ENCODE measurements at places on chromosomes 7 and 10. TPM values are rescaled to one million over a fixed set of nuclear protein-coding genes. Genes with fewer than 3 reads are reported as not detected.

The JAKMIP3 gene
- 0.13 TPM for total RNA-seq

The EIF3A gene
- total RNA-seq = 140 TPM

The OPN4 gene
- total RNA-seq = not detected

The SFRP4 gene
- 95.2 TPM for total RNA-seq

The NODAL gene
- total RNA-seq = not detected

The GPR26 gene
- not detected for total RNA-seq

The MMD2 gene
- total RNA-seq = not detected

The PRF1 gene
- not detected for total RNA-seq

The GPC2 gene
- 1.0 TPM for total RNA-seq

The CTAGE6 gene
- 1.1 TPM for total RNA-seq

The FOXK1 gene
- 43.7 TPM for total RNA-seq

The LOXL4 gene
- 138 TPM for total RNA-seq

The MPP7 gene
- 0.92 TPM for total RNA-seq

The AUTS2 gene
- 4.9 TPM for total RNA-seq

The AIFM2 gene
- total RNA-seq = 11.5 TPM

The TMEM213 gene
- total RNA-seq = not detected

The ANXA8L1 gene
- not detected for total RNA-seq

The SLC35G1 gene
- 2.9 TPM for total RNA-seq

The RHOBTB1 gene
- total RNA-seq = 15.8 TPM

The RAB11FIP2 gene
- 16.5 TPM for total RNA-seq

The SPDYE5 gene
- total RNA-seq = not detected

The ZKSCAN5 gene
- 8.1 TPM for total RNA-seq

The KLF14 gene
- total RNA-seq = not detected

The NPY gene
- 2.3 TPM for total RNA-seq

The FAM25G gene
- not detected for total RNA-seq

The NKX1-2 gene
- total RNA-seq = not detected

The SGPL1 gene
- 26.0 TPM for total RNA-seq

The SLC16A12 gene
- 0.33 TPM for total RNA-seq

The UNC5B gene
- total RNA-seq = 38.6 TPM

The FOXP2 gene
- total RNA-seq = 0.26 TPM

The VSIR gene
- 40.8 TPM for total RNA-seq

The METTL27 gene
- total RNA-seq = 1.9 TPM

The STEAP1 gene
- total RNA-seq = 62.2 TPM

The RSBN1L gene
- total RNA-seq = 11.9 TPM

The EBLN1 gene
- total RNA-seq = not detected

The TEX47 gene
- total RNA-seq = not detected

The DKK1 gene
- total RNA-seq = 134 TPM

The ZNF488 gene
- not detected for total RNA-seq

The MALRD1 gene
- 0.07 TPM for total RNA-seq

The TYW1B gene
- total RNA-seq = 1.5 TPM

The TACR2 gene
- total RNA-seq = 0.20 TPM

The TLL2 gene
- 0.13 TPM for total RNA-seq

The C10orf71 gene
- total RNA-seq = not detected

Data from smooth muscle cell of the pulmonary artery (primary cell).